ENCODE measurements at places on chromosomes 3 and 15.

DNA sequence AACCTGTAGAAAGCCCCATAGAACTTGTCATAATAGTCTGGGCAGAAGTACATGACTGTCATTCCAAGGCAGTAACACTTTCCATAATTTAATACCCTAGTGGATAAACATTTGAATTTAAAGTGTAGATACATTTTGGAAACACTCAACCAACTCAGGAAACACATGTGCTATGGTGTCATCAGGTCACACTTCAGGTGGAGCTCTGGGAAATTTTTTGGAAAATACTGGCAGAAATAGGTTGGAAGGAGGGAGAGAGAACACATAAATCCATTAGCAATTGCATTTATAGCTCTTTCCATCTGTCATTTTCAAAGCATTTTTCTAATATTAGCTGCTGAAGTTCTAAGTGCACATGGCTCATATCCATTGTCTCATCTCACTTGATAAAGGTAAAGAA is 135.7 kb downstream of the MEIS2 start:
- no peak for DNase-seq

DNA sequence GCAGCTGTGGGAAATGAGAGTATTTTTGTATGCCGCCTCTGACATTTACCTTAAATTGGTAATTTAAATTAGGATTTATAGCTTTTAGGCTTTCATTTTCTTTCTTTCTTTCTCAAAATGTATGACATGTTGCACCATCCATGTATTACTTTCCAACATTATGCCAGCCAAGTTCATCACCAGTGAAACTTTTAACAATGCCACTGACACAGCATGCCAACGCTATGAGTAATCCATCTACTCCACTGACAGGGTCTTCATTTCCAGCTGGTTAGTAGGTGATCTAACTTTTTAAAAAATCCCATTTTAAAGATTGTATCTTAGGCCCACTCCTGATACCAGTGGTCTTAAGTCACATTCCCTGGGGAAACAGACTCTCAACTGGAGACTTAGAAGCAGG is 21.8 kb upstream of the CLDN16 start:
- no peak for DNase-seq

DNA sequence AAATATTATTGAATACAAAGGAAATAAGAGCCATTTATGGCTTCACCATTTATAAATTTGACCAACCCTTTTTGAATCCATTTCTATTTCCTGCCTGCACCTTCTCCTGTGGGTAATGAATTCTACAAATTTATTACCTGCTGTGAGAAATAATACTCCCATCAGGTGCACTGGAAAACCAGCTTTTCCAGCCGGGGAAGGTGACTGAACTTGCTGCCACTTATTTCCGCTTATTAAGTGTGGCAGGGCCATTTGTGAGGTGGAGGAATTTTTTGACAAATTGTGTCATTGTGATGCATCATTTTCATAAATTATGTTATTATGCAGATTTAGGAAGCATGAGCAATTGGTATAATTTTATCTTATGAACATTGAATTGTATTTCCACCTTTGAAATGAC is 151.1 kb downstream of the SQOR start:
- no peak for DNase-seq

DNA sequence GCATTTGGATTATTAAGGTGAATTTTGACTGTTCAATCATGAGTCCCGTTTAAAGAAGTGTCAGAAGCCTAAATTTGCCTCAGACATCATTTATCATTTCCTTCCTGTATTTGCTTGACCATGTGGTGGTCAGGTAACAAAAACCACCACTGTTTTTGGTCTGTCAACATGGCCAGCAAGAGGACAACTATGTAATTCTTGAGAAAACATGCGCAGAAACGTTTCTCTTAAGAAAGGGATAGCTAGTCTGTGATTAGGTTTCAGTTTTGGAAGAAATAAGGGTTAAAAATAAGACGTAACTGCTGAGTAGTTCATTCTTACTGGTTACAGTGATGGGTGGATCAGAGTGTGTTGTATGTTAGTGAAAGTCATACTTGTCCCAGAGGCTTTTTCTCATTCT is 204.5 kb downstream of the AKAP13 start:
- DNase-seq: no peak

GRCh38 chr3:169663951-169664820 is 674 bp upstream of the MECOM start:
- no peak for DNase-seq

DNA sequence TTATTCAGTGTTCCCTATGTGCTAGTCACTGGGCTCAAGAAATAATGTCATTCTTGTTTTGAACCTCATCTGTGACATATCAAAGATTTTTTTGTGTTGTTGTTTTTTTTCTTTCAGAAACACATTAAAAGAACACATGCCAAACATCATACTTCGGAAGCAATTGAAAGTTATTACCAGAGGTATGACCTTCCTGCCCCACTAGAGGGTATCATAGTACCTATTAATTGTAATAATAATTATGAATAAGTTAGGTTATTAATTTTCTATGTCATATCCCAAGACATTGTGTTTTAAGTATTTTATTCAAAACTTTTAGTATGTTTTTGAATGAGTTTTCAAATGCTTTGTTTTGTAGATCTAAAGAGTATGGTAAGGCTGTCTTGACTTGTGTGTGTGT is 65.7 kb downstream of the CDIN1 start:
- no peak for DNase-seq

DNA sequence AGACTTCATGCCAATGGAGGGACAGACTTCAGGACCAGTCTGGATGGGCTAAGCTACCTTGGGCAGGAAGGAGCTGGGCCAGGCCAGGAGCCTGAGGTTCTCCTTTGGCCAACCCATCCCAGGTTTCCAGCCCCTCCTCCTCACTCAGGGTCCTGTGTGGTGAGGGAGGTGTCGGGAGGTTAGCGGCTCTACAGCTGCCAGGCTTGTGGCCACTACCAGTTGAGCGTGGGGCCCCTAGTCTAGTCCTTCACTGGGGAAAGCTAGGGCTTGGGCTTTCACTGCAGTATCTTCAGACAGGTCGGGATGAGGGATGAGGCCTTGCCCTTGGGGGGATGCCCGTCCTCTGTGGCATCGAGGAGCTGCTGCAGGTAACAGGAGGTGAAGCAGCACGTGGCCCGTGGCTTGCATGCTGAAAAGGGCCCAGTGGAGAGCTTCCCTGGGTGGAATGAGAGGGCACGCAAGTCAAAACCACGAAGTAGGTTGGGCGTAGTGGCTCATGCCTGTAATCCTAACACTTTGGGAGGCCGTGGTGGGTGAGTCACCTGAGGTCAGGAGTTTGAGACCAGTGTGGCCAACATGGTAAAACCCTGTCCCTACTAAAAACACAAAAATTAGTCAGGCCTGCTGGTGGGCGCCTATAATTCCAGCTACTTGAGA is 8.5 kb upstream of the FANCD2 start:
- DNase-seq: no peak

All from H54 (cell line).